ENCODE measurements at places on chromosomes 3 and 15.

- no peak for DNase-seq
Measured at GRCh38 chr3:99126316-99126715, 224.8 kb upstream of the DCBLD2 start.

DNA sequence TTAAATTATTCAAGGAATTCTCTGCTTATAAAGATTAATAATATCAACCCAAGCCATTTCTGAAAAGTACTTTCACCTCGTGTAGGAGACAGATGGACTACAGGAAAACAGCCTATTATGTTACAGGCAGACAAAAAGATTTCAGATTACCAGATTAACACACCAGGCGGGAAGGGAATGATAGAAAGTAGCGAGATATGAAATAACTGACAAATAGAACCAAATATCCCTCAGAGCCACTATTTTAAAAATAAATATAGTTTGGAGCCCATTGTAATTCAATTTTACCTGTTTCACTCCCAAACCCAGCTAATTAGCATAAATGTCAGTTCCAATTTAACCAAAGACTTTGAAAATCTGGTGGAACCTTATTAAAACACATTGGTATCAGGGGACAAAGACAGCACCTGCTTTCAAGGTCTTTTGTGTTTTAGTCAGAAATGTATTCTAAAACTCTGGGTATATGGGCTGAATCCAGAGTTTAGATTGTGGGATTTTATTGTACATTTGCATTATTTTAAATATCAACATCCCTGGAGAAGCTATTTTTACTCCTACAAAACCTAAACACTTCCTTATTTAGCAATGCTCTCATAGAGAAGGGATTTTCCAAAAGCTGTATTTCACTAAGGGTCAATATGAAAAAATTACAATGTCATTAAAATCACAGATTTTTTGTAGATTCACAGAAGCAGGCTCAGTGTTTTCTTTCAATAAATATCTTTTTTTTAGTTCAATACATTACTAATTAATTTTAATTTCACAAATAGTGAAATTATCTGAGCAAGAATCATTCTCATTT, 138.4 kb downstream of the TNIK start:
- no peak for DNase-seq

DNA sequence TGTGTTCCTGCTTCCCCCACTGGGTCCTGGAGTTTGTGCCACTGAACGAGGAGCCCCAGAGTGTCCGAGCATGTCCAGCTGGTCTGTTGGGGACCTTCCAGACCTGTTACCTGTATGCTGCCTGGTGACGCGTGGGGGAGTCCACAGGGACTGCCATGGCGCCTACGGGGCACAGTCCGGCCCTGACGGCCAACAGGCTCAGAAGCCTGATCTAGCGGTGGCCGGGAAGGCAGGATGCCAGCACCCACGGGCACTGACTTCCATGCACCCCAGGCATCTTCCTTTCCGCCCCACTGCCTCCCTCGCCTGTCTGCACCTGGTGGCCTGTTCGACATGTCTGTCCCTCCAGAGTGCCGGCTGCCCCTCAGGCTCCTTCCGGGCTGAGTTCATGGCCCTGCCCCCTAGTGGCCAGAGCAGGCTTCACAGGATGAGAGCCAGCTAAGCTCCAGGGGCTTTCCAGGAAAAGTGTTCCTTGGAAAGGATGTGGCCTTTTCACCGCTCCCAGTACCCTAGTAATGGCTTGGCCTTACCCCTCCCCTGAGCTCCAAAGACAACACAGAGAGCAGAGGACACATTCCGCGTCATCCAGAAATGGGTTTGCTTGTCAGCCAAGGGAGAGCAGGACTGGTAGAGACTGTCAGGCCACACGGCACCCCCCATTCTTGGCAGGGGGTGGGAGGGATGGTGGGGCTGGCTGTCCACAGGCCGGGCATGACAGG, 35.7 kb downstream of the NGRN start:
- no peak for DNase-seq

GRCh38 chr3:30666572-30667279, 60.3 kb downstream of the TGFBR2 start:
- DNase-seq: no peak

DNA sequence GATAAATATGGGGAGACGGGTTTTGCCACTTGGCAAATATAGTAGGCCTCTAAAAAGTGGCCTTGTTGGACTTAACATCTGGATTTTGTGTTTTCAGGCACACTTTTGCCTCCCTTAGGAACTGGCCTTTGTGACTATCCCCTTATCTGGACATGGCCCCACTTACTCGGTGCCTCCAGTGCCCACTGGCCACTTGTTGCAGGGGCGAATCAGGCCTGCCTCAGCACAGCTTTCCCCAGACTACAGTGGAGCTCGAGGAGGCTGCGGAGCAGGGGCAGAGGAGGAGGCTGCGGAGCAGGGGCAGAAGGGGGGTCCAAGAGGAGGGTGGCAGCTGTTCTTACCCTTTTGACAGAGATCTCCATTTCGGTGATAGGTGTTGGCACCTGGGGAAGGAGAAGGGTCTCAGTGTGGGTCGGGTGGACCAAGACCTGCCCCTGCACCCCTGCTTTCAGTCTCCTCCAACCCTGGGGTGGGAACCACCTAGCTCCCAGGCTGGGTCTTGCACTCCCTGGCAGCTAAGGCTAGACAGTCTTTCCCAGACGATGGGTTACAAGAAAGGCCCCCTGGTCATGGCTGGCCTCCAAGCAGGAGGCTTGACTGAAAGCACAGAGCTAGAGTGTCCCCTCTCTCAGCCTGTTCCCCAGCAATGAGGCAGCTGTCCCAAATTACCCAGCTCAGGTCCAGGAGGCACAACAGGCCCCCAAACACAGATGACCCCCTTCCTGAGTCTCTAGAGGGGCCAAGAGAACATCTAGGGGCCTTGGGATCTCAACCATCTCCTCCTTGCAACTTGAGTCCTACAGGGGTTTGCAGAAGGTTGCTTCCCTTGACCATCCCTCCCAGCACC, 6.1 kb downstream of the SEMA3G start:
- DNase-seq: no peak

DNA sequence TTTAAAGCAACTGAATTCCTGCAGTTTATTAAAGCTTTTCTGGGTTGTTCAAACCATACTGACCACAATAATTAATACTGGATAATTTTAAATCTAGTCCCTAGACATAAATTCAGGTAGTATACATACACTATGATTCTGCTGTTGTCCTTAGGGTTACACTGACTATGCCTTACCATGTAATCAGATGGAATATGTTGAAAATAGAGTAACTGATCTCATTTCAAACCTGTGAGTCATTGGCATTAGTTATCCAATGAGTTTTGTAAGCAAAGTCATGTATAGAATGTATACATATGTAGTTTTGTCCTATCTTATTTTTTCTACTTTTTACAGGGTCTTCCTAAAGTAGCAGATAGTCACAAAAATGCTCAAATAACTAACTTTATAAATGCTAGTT, 517.1 kb upstream of the CCDC54 start:
- DNase-seq: no peak

GRCh38 chr3:123700791-123701722, 116.2 kb upstream of the HACD2 start:
- DNase-seq: no peak

DNA sequence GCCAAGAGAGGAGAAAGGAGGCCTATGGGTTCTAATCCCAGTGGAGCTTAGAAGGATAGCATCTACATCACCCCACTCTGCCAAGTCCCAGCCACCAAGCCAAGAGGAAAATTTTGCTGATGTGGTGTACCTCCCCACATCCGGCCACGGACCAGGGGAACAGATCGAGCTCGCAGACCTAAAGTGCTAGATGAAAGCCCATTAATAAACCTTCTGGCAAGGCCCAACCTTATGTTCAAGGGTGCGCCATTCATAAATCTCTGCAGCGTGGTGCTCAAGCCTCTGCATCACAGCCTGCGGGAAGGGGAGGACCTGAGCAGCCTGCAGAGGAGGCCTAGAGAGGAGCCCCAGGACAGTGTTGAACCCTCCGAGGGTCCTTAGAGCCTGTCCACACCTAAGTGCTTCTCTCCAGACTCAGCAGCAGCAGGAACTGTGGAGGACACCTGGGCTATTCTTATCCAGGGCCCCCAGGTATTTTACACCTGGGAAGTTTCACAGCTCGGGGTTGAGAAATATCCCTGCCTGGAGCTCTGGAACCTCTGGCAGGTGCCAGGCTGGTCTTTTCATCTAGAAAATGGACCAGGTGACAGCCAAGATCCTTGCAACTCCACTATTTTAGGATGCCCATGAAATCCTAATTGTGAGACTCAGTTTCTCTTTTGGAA, 68.0 kb downstream of the MRPL46 start:
- no peak for DNase-seq

- no peak for DNase-seq
Measured at GRCh38 chr3:194687638-194688199, 2.0 kb downstream of the FAM43A start.

GRCh38 chr3:157175691-157176507, 16.0 kb upstream of the CCNL1 start:
- no peak for DNase-seq

- no peak for DNase-seq
Measured at GRCh38 chr15:41798607-41799487, 24.6 kb downstream of the MAPKBP1 start.

- no peak for DNase-seq
Measured at GRCh38 chr3:142040941-142041491, 108.3 kb downstream of the TFDP2 start.

DNA sequence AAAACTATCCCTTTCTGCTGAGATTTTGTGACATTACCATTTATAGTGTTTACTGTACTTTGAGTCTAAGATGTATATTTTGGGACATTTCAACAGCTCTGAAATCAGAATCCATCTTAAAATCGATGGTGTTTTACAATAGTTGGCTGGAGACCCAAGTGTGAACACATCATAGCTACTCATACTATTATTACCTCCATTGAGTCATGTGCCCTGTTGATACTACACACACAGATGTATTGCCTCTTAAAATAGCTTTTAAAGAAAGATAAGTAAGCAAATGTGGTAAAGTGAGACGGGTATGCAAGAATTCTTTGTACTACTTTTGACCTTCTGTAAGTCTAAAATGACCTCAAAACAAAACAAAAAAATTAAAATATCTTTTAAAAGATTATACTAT, 6.7 kb downstream of the LMOD3 start:
- DNase-seq: no peak

- DNase-seq: no peak
Measured at GRCh38 chr3:45312836-45313493, 75.4 kb upstream of the LARS2 start.

- no peak for DNase-seq
Measured at GRCh38 chr3:58867621-58868020, 182.2 kb downstream of the CFAP20DC start.

- no peak for DNase-seq
Measured at GRCh38 chr15:98799461-98800390, 151.4 kb downstream of the IGF1R start.

DNA sequence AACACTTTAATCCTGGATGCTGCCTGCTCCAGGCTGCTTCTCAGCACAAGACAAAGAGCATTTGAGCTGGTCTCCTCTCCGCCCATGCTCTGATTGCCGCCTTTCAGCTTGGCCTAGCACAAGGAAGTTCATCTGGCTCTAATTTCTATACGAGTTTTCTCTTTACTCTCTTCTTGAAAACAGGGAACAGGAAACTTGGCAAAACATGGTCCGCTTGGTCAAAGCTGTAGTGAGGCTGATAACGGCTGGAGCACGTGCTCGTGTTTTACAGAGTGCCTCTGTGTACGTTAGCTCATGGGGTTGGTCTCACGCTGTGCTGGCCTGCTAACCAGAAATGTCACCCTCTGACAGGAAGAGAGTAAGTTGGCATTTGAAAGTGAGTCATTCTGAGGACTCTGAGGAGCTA, 19.2 kb downstream of the RARRES1 start:
- no peak for DNase-seq

GRCh38 chr3:44883999-44884431, 9.6 kb downstream of the TGM4 start:
- DNase-seq: no peak

GRCh38 chr15:70439304-70439877, 324.0 kb downstream of the UACA start:
- no peak for DNase-seq

Measured in amygdala (tissue), 56 donors.